ENCODE measurements at places on chromosomes 6 and 20.

- no peak for DNase-seq
Observed at GRCh38 chr20:59657459-59658046, 53.2 kb downstream of the PHACTR3 start.

GRCh38 chr6:92363111-92363510 lies 1056.2 kb downstream of the EPHA7 start:
- DNase-seq, result no peak

DNA sequence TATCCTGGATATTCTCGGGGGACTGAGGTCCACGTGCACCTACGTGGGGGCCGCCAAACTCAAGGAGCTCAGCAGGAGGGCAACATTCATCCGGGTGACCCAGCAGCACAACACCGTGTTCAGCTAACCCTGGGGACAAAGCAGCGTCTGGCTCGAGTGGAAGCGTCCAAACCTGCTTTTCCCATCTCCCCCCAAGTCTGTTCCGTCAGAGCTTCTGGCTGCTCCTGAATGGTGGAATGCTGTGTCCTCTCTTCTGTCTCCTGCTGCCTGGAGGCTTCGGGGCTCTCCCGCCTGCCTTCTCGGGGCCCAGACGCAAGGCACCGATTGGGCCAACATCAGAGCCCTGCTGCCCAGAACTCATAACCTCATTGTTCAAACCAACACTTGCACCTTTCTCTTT lies 56.7 kb downstream of the GMPR start:
- DNase-seq, result no peak

DNA sequence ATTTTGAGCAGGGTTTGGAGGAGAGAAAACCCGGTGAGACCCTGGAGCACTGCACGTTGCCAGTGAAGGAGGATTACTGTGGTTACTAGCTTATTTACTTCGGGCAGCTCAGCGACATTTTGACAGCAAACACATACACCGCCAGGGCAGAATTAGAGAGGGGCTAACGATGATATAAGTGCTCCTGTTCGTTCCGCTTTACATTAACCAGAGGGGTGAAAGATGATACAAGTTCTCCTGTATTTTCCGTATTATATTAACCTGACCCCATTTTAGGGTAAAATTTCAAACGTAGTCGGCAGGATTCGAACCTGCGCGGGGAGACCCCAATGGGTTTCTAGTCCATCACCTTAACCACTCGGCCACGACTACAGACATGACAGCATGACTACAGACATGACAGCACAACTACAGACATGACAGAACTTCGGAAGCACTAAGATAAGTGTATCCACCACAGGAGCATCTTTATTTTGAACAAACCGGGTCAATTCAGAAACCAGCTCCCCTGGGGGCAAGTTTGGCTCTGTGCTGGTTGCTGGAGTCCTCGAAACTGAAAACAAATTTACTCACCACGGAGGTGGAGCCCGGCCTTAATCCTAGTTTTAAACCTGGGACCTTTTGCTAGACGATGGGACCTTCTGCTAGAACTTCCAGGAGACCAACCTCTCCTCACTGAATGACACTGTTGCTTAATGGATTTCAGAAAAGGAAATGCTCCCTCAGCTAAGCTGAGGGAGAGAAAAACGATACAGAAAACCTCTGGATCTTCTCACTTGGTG lies 80.4 kb upstream of the ZNF184 start:
- DNase-seq, result no peak

DNA sequence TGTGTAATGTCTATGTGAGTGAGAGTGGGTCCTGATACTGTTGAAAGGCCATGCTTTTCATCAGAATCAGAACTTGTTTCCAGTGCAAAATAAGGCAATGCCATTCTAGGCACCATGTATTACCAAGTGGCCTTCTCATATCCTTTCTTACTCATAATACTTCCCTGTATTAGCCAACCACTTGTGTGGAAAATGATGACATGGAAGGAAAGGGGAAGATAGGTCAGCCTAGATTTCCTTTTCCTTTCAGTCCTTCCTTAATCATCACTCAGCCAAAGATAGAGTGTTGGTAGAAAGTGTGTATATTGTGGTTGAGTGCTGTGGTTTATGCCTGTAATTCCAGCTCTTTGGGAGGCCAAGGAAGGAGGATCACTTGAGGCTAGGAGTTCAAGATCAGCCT lies 158.6 kb upstream of the PREP start:
- no peak for DNase-seq

Measured in HL-60 (cell line).